ENCODE measurements at places on chromosomes 5 and 9.

GRCh38 chr9:129587487-129588262, 33.2 kb downstream of the C9orf50 start:
- peak; percentile 70 for ATAC-seq

- no peak for ATAC-seq
Observed at GRCh38 chr5:172751761-172752510, 19.1 kb downstream of the DUSP1 start.

DNA sequence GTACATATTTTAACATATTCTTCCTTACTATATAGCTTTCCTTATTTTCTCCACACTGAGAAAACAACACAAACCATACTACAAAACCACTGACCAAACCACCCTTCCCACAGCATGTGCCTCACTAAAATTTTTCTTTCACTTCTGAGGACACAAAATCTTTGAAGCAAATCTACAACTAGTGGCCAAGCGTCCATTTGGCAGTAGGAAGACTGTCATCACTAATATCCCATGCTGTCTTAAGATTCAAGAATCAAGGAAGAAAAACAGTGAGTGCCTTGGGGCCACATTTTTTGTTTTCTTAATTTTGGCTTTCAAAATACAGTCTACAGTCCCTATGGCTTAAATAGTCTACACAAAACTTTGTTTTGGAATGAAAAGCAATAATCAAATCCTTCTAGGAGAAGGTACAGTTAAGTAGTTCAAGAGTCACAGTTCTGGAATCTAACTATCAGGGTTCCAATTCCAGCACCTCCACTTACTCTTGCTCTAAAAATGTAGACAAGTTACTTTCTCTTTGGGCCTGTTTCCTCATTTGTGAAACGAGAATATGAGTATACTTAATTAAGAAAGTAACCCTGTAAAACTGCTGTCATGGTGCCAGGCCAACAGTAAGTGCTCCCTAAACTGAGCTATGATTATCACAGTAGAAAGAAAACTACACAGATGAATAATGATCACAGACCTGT, 227.9 kb downstream of the BNC2 start:
- ATAC-seq, result no peak

GRCh38 chr9:78781681-78782080, 484.8 kb downstream of the PSAT1 start:
- no peak for ATAC-seq

GRCh38 chr5:19626211-19626610, 361.8 kb downstream of the CDH18 start:
- no peak for ATAC-seq

DNA sequence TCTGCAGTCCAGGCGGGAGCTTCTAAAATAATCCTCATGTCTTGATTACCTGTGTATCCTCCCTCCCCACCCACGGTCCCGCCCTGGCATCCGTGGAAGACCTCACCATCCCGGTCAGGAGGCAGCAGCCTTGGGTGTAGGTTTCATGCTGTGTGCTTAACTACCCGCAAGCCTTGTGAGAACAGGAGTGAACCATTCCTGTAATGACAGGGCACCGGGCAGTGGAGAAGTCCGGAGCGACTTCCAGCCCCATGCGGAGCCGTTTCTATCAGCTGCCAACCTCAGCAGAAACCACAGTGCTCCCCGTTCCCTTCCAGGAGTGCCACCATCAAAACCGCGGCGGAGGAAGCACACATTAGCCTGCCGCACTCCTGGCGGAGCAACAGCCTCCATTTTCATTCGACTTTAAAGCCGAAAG, 123.5 kb upstream of the LMX1B start:
- no peak for ATAC-seq

All from motor neuron (in vitro differentiated cells).